Posterior vena cava (tissue), 2 donors: ENCODE measurements at places on chromosomes 12 and 14. TPM values are rescaled to one million over a fixed set of nuclear protein-coding genes. Genes with fewer than 3 reads are reported as not detected.

The SLC10A1 gene
- not detected for total RNA-seq

The FAM186B gene
- total RNA-seq, result 0.14 TPM

The OTOGL gene
- 0.24 TPM for total RNA-seq

The SERPINA3 gene
- 279 TPM for total RNA-seq

The GPD1 gene
- total RNA-seq, result 1.5 TPM

The NANOG gene
- 0.76 TPM for total RNA-seq

The TMEM52B gene
- total RNA-seq, result not detected

The RBM23 gene
- 53.8 TPM for total RNA-seq

The LAG3 gene
- total RNA-seq, result 0.57 TPM

The MFAP5 gene
- total RNA-seq, result 362 TPM

The NRIP2 gene
- 3.7 TPM for total RNA-seq

The C12orf76 gene
- total RNA-seq, result 6.7 TPM

The SDS gene
- 0.83 TPM for total RNA-seq

The CPSF6 gene
- 44.9 TPM for total RNA-seq

The IRAK3 gene
- total RNA-seq, result 32.9 TPM

The CCER1 gene
- not detected for total RNA-seq

The TAS2R42 gene
- total RNA-seq, result not detected

The HCAR3 gene
- 0.14 TPM for total RNA-seq

The MGST1 gene
- 169 TPM for total RNA-seq

The GPRC5D gene
- not detected for total RNA-seq

The CD163 gene
- 252 TPM for total RNA-seq

The DAO gene
- 0.28 TPM for total RNA-seq

The HOXC4 gene
- total RNA-seq, result 19.4 TPM

The ABCC9 gene
- total RNA-seq, result 75.4 TPM

The RNASE2 gene
- total RNA-seq, result 9.7 TPM

The CLEC4A gene
- total RNA-seq, result 2.8 TPM

The TROAP gene
- total RNA-seq, result 0.60 TPM

The FZD10 gene
- 1.1 TPM for total RNA-seq

The TEX22 gene
- 0.23 TPM for total RNA-seq

The OR6C1 gene
- total RNA-seq, result not detected

The FIGNL2 gene
- 1.0 TPM for total RNA-seq

The ACSM4 gene
- total RNA-seq, result not detected

The NRDE2 gene
- total RNA-seq, result 16.8 TPM

The KCNMB4 gene
- total RNA-seq, result 1.7 TPM

The IL31 gene
- total RNA-seq, result not detected

The GRIN2B gene
- 0.05 TPM for total RNA-seq

The SIRT4 gene
- total RNA-seq, result 0.69 TPM

The ALX1 gene
- total RNA-seq, result not detected

The CRACR2A gene
- 3.7 TPM for total RNA-seq

The EXOC3L4 gene
- 1.0 TPM for total RNA-seq

The MUCL1 gene
- not detected for total RNA-seq
